ENCODE measurements at places on chromosomes 4 and X.

GRCh38 chr4:168021666-168022065 is 70.7 kb upstream of the ANXA10 start:
- no peak for DNase-seq

DNA sequence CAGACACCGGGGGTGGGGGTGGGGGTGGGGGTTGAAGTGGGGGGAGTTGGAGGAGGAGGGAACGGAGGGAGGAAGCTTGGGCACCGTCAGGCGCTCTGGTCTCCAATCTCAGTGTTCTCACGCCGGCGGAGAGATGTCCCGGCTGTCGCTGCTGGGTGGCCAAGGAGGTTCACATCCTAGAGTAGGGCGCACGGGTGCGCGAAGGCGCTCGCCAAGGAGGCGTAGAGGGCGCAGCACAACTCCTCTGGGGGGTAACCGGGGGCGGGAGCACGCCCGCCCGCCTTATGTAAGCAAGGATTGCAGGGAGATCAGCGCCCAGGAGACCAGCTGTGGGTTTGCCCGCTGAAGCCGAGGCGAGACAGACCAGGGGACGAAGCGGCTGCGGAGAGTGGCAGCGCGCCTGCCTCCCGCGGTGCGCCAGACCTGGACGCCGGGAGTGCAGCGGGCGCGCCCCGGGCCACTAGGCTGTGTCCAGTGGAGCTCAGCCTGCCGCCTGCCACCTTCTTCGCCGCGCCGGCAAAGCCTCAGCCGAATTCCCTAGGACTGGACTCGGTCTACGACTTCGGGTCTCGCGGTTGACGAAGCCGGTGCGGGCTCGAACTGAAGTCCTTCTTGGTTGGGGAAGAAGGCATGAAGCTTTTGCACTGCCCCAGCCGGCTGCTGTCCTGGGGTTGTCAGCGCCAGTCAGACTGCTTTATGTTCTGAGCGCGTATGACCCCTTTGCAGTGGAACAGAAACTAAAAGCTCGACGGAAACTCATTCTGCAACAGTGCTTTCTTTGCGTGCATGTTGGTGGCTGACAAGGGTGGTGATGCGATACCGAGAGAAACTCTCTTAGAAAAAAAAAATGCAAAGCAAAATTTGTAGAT is 707 bp upstream of the UNC5C start:
- DNase-seq: peak; percentile 11

GRCh38 chr4:127505203-127505602 is 127.6 kb upstream of the INTU start:
- DNase-seq: no peak

DNA sequence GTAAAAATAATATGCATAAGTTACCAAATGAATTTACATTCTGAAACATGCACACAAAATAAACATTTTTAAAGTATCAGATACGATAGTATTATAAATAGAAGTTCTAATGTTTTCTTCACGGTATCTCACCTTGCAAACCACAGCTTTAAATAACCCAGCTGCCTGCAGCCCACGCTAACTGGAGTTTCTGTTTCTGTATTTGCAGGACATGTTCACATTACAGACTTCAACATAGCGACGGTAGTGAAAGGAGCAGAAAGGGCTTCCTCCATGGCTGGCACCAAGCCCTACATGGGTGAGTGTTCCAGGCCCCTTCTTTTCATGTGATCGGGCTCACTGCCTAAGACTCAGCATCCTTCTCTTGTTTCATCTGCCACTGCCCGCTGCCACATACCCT is 291.7 kb downstream of the EVC2 start:
- no peak for DNase-seq

DNA sequence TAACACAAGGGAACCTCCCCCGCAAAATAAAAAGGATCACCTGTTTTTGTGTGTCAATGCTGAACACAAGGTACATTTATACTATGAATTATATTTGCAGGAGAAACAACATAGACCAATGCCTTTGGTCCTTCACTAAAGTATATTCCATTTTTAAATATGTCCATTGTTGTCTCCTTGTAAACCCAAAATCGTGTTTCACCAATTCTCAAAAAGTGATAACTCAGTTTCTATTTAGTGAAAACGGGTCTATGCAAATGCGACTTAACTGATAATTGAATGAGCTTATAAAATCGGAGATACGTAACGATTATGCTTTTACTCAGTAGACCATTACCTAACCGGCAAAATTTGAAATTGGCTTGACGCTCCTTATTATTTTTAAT is 2.1 kb downstream of the BRWD3 start:
- DNase-seq: no peak

DNA sequence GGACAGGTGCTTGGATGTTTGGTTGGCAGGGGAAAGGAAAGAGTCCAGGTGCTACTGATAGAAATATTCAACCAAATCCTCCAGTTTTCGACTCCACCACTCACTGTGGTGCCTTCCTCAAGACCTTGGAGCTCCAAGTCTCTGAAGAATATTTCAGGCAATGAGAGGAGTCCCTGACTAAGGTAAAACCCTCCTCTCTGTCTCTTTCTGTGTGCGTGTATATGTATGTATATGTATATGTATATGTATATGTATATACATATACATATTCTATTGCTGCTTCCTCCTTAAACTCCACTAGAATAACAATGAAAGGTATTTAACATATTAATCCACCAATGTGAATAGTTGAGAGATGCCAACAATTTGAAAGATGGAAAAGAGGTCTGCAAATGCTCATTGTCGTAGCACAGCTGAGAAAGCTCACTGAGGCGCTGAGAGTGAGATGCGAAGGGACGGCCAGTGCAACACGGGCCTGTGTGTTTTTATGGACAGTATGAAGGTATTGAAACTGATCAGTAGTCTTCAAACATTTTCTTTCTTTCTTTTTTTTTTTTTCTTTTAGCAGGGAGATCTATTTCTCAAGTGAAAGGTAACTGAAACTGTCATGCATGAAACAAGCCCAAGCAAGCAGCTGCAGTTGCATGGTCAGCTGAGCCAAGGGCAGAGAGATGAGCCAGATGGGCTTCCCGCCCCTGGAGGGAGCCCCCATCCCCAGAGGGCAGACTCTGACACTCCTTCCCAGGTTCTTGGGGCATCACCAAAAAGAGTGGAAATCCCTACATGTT is 41.1 kb upstream of the HS3ST1 start:
- DNase-seq: no peak

GRCh38 chr4:57425610-57426009 is 315.4 kb upstream of the IGFBP7 start:
- DNase-seq: no peak

- DNase-seq: no peak
Measured at GRCh38 chrX:69153060-69153730, 12.1 kb downstream of the PJA1 start.

DNA sequence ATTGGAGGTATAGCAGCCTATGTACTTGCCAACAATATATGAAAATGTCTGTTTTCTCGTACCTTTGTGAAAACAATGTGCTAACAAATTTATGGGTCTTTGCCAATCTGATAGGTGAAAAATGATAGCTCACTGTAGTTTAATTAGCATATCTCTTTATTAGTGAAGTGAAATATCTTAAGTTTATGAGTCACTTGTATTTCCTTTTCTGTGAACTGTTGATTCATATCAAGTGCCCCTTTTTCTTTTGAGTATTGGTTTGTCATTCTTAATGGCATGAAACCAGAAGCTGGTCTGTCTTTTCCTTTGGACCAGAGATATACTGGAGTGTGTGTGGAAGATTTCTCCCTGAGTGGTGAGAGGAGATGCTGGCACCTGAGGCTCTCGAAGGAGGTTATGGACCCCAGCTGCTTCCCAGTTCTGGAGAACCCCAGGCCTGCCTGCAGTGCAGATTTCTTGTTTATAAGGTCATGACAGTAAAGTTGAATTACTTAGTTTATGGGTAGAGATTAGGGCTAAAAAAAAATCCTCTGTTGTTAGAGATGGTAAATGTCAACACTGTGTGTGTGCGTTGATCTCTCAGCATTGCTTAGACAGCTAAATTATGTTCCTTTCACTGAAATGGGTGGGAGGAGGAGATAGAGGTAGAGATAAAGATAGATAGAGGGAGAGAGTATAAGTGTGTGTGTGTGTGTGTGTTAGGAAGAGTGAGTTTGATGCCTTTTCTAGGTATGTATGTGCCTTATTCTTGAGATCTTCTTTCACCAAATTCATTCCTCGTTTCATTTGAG is 89.9 kb downstream of the REPS2 start:
- DNase-seq: no peak

DNA sequence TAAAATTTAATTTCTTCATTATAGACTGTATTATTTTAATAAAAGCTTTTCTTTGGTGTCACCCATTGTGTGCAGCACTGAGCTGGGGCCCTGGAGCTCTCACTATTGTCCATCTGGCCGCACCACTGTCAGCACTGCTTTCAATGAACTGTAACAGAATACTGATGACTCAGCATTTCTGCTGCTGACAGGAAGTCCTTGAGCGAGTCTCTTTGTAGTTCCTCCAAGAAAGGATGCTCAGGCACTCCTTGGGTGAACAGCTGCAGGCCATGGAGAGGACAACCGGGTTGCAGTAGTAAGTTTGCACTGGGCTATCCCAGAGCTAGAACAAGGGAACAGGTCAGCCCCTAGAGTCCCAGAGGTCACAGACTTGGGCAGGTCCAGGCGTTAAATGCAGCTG is 81.6 kb downstream of the SORBS2 start:
- no peak for DNase-seq

GRCh38 chrX:112536544-112536943 is 143.2 kb downstream of the LHFPL1 start:
- DNase-seq: no peak

DNA sequence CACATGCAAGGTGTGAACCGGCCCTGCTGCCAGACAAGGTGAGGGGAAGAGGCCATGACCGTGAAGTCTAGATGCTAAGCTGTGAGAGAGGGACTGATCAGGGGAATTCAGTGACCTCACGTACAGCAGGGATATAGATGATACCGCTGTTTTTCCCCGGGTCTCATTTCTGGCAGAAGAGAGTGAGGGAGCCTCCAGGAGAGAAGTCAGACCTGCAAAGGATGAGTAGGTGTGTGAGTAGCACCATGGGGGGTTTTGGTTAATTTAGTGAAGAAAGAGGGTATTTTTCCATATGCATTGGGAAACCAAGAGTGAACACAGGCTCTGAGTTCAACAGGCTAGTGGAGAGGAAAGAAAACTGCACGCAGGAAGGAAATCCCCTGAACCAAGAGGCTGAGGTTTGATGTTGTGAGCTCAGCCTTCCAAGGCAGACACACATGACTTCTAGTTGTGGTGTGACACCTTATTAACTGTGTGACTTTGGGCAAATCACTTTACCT is 127.6 kb upstream of the GATB start:
- DNase-seq: no peak

GRCh38 chr4:40909363-40909876 is 159.7 kb downstream of the NSUN7 start:
- DNase-seq: no peak

- no peak for DNase-seq
Measured at GRCh38 chrX:44742480-44743155, 101.2 kb upstream of the DUSP21 start.

GRCh38 chrX:42832764-42833549 is 55.0 kb upstream of the PPP1R2C start:
- peak; percentile 41 for DNase-seq

GRCh38 chrX:39431893-39432292 is 630.6 kb downstream of the MID1IP1 start:
- no peak for DNase-seq

DNA sequence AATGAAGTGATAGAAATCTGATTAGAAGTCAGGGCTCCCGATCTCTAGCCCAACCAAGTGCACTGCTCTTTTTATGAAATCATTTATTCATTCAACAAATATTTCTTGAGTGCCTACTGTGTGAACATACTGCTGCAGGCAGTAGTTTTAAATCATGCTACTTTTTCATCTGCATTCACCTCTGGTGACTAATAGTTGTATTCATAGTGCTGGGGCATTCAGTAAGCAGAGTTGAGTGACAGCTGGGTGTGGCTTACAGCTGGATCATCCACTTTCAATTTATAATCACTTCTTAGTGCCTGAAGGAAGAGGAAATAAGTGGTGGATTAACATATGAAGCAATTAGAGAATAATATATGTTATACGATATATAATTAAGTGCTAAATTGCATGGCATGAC is 94.1 kb upstream of the HPRT1 start:
- DNase-seq: no peak

DNA sequence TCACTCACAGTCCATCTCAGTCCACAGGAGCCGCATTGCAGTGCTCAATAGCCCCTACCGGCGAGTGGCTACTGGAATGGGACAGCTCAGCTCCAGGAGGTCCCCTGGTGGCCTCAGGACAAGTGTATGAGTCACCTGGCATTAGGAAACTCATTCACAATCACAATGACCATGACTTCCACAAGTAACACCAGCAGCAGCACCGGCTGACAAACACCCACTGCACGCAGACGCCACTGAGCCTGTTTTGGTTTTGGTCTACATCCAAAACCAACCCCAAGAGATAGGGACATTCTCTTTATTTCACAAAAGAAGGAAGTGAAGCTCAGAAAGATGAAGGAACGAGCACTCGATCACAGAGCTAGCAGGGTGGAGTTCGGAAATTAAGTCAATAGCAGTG is 8.1 kb downstream of the JAKMIP1 start:
- no peak for DNase-seq

- no peak for DNase-seq
Measured at GRCh38 chr4:151473521-151474097, 64.6 kb downstream of the FHIP1A start.

- DNase-seq: peak; percentile 35
Measured at GRCh38 chrX:73855546-73855945, 292.5 kb downstream of the CHIC1 start.

DNA sequence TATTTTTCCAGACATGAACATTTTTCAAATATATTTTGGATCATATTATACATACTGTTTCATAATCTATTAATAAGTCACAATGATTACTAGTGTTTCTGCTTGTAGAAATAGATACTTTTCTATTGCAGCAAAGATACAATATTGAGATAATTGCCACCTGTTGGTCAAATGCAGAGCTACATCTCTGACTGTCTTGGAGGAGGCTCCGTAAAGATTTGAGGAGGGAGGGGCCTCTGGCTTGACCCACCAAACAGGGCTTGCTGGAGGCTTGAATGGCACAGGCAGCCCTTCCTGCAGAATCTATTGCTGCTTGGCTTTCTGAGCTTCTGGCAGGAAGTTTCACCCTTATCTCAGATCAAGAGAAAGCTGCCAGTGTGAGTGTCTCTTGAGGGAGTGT is 99.3 kb upstream of the ARMCX2 start:
- peak; percentile 20 for DNase-seq

DNA sequence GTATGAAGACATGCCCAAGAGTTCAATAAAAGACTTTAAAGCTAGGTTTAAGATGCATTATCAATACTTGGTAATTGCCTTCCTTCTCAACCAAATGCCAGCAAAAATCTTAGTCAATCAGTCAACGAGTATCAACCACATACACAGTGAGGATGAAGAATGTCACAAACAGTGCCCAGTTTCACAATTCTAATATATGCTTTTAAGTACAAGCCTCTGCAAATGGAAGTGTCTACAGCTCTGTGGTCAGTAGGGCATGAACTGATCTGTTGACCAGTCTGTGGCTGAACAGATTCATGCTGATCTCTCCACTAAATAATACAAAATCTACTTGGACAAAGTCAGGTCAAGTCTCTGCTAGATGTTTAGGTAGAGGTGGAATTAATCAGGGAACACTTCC is 27.9 kb downstream of the PPARGC1A start:
- DNase-seq: no peak
